ENCODE measurements at places on chromosomes 1 and 21.

DNA sequence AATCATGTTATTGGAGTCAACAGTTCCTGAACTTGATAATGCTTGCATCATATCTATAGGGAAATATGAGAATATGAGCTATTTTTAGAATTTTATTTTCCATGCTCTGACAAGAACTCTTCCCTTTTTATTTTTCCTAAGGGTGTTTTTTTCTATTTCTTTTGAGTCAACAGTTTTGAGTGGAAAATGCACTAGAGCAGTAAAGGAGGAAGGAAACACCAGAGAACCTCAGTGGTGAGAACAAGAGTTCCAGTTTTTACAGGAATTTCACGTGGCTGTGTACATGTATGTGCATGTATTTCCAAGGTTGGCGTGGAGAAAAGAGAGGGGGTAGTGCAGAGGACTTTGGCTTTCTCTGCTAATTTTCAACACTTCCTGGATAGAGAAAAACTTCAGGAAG, 63.6 kb upstream of the TNFSF18 start:
- DNase-seq: peak; percentile 26

- no peak for DNase-seq
Measured at GRCh38 chr1:219387211-219387610, 213.5 kb downstream of the LYPLAL1 start.

GRCh38 chr1:201719812-201720521, 109.0 kb upstream of the IPO9 start:
- DNase-seq: no peak

- no peak for DNase-seq
Measured at GRCh38 chr1:175521249-175522040, 221.9 kb downstream of the TNR start.

DNA sequence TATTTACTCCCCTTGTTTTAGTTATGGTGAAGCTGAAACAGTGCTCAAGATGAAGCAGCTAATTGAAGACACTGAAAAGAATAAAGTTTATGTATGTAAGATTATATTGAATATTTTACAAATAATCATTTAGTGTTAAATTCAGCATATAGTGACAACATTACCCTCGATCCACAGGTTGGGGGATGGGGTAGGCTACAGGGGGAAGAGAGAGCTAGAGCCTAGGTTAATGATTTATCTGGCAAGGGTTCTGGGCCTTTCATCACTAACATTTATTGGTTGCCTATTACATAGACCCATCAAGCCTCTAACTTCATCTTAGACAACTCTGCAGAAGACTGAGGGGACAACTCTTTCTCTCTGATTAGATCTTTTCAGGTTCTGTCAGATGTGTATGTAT, 21.3 kb downstream of the ZCCHC17 start:
- DNase-seq: no peak

DNA sequence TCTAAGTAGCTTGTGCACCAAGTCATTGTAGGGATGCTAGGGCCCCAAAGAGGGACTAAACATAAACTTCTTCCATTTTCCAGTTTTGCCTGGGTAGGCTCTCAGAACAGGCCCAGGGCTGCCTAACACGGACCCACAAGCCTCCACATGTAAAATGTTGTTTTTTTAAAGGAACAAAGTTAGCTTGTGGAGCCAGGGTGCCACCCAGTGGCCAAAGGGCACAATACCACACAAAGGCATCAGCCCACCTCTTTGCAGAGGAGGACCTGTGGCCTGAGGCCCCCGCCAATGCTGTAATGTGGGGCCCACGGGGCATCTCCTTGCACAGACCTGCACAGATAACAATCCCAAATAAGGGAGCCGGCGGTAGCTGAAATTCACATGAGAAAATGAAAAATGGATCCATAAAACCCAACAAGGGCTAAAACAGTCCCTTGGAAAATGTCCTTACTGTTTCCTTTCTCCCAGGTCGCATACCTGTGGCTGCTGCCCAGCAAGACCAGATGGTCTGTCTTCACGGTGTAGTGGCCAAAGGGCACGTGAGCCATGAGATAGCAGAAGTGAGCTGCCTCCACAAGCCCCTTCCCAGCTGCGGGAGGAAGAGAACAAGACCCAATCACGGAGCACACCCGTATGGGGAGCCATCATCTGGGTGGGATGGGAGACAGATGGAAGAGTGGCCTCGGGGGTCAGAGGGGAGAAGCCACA, 23.8 kb downstream of the SEC16B start:
- peak; percentile 39 for DNase-seq

DNA sequence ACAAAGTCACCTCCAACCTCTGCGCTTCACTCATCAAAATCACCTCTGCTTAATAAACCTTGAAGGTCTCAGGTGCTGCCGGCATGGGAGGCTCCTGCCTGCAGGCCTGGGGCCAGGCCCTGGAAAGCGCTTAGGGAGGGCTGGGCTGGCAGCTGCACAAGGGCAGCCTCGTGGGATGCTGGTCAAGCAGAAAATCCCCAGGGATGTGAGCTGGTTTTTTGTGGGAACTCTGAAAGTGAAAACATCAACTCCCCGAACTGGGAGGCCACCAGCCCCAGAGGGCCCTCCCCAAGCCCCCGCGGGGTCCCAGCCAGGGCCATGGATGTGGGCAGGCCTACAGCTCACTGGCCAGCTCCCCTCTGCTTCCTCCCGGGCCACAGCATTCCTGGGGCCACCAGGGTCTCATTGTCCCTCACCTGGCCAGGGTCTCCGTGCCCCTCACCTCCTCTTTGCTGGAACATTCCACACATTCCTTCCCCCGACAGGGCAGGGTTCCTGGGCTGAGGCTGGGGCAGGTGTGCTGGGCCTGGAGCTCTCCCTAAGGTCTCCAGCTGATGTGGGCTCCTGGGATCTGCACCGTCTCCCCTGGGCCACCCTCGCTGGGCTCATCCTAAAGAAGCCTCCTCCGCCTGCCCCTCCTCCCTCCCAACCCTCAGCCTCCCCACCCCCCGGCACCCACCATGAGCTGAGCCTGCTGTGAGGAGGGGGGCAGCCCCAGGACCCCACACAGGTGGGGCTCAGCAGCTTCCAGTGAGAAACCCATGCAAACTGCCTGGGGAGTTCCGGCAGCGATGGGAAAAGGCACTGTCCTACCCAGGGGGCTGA, 36.0 kb upstream of the POFUT2 start:
- DNase-seq: no peak

GRCh38 chr1:145425436-145426029, at the start of gene NBPF20:
NBPF20 (minus strand) TSS chr1:145425603; CDS start chr1:145405272, 20,331 bp downstream.
- DNase-seq: peak; percentile 59

- DNase-seq: no peak
Measured at GRCh38 chr1:91894036-91894761, 8.2 kb upstream of the TGFBR3 start.

DNA sequence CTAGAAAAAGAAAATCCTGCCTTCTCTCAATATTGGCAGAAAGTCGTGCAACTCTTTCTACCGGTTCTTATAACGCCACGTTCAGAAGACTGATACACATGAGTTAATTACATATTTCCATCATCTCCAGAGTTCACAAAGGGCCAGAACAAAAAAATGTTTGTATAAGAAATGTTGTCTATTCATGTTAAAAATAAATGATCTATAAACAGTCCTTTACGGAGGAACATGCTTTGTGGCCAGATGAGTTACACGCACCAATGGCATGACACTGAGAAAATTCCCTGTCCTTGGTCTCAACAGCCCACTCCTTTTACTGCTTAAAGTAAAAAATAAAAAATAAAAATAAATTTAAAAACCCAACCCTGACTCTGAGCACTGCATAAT, 29.5 kb downstream of the C2CD2 start:
- no peak for DNase-seq

GRCh38 chr1:66758241-66758755, 6.0 kb downstream of the DYNLT5 start:
- peak; percentile 62 for DNase-seq

DNA sequence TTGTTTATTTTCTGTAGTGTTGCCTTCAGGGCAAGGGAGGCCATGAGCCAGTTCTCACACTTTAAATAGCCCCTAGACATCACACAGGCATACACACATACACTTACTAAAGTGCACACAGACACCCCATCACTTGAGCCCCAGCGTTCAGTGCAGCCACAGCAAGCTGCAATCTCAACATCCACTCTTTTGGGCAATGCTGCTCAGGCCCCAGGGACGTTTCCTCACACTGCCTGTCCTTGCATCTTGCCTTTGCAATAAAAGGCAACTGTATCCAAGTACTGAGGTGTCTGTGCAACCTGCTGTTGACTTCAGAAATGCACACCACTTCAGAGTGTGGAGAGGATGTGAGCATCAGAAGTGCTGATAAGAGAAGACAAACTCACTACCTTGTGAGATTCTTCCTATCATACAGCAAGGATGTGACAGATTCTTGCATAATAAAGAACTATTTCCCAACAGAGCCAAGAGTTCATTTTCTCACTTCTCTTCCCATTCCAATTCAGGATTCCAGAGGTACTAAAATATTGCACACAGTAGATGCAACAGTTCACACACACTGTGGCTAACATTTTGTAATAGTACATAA, 36.2 kb downstream of the IRF2BP2 start:
- DNase-seq: peak; percentile 66

GRCh38 chr1:232127190-232127589, 500.6 kb downstream of the DISC1 start:
- DNase-seq: peak; percentile 9

- DNase-seq: no peak
Measured at GRCh38 chr1:35605867-35606182, 32.7 kb downstream of the TFAP2E start.

DNA sequence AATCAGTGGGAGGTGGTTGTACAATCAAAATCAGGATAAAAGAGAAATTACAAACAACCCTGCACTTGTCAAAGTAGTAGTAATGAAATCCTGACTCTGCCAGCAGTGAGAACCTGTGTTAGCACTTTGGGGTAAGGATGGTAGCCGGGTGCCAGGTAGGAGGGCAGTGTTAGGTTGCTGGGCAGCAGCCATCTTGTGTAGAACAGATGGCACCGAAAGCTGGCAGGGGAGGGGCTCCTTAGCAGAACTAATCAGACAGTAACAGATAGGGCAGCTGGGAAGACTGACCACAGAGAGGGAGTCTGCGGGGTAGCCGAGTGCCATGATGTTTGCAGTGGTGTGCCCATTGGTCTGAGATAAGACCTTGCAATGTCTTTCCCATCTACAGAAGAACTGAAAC, 137.3 kb downstream of the SDCCAG8 start:
- DNase-seq: no peak

- no peak for DNase-seq
Measured at GRCh38 chr21:16821588-16821987, 691.3 kb upstream of the CXADR start.

GRCh38 chr1:198970916-198971315, 332.1 kb downstream of the PTPRC start:
- peak; percentile 84 for DNase-seq

- DNase-seq: no peak
Measured at GRCh38 chr1:59499943-59500569, 203.2 kb downstream of the FGGY start.
